ENCODE measurements at places on chromosomes 7 and 10.
A peak's percentile ranks its signal among the peaks of the same experiment; 100 is the strongest.

DNA sequence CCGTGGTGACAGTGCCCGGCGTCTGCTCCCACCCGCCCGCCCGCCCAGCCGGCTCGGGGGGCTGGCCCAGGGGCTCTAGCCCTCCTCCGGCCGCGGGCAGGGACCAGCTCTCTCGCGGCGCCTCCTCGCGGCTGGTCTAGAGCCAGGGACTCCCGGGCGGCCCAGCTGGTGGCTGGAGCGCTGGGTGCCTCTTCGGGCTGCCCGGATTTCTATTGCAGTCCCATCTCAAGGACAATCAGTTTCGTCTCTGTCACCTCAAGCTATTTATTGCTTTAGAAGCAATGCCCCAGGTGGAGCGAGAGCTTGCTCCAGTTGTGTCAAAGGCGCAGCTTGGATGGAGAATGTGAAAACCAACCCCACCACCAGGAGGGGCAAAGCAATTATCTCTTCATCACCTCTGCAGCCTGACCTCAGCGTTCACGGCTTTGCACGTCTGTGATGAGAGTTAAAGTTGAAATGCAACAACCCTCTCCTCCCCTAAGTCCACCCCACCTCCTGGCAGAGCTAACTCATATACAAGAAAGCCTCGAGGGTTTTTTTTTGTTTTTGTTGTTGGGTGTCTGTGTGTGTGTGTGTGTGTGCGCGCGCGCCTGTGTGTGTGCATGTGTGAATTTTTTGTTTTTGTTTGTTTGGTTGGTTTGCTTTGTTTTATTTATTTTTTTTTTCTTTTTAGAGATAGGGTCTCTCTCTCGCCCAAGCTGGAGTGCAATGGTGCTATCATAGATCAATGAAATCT lies at the start of gene ITGA8:
TSS of gene ITGA8 (minus strand) at position 24 of the 736 bp plus-strand sequence. CDS start 151 bp downstream, outside the sequence.
- DNase-seq: no peak

GRCh38 chr10:72079356-72079755 lies 9.0 kb downstream of the SPOCK2 start:
- DNase-seq: no peak

DNA sequence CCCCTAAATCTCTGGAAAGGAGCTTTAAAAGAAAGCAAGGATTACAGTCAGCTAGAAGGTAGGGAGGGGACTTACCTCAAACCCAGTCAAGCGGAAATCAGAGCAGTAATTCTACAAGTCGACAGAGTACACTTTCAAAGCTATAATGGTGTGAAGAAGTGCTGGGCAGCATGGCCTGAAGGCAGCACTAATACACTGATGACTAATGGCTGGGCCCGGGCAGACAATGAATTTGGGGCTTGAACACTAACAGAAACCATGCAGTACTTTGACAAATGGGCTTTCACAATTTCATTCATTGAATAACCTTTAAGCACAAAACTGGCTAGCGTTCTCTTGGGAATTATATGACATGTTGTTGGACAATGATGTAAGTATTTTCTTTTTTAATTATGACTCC lies 4.7 kb downstream of the GLI3 start:
- no peak for DNase-seq

DNA sequence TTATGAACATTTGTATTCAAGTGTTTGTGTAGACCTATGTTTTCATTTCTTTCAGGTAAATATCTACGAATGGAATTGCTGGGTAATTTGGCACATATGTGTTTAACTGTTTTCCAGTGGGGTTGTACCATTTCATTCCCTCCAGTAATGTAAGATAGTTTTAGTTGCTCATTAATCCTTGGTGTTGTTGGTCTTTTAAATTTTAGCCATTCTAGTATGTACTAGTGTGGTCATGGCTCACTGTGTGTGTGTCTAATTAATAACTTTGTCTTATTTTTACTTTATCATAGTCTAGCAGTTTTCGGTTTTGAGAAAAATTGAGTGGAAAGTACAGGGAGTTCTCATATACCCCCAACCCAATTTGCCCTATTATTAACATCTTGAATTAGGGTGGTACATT lies 278.8 kb downstream of the CAMK1D start:
- DNase-seq: no peak

- no peak for DNase-seq
These were observed 385.0 kb downstream of the DPP6 start for GRCh38 chr7:154437234-154437633.

DNA sequence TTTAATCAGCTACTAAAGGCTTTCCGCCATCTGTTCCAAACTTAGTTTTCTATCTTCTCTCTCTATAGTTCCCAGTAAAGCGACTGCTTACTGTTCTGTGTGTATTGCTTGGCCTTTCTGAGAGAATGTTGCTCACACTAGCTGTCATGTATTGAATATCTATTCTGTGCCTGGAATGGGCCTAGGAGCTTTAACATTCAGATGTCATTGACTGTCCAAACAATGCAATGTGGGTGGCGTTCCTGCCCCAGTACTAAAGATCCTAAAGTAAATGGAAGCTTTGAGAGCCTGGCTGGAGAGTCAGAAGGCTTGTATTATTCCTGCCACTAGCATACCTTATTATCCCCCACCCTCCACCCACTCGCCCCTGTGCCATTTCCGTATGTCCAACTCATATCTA lies 163.5 kb downstream of the SDHAF3 start:
- no peak for DNase-seq

- no peak for DNase-seq
These were observed 599.0 kb downstream of the TNS3 start for GRCh38 chr7:46982928-46983327.

- DNase-seq: peak; percentile 13
These were observed 160.0 kb downstream of the SLIT1 start for GRCh38 chr10:97025613-97026242.

DNA sequence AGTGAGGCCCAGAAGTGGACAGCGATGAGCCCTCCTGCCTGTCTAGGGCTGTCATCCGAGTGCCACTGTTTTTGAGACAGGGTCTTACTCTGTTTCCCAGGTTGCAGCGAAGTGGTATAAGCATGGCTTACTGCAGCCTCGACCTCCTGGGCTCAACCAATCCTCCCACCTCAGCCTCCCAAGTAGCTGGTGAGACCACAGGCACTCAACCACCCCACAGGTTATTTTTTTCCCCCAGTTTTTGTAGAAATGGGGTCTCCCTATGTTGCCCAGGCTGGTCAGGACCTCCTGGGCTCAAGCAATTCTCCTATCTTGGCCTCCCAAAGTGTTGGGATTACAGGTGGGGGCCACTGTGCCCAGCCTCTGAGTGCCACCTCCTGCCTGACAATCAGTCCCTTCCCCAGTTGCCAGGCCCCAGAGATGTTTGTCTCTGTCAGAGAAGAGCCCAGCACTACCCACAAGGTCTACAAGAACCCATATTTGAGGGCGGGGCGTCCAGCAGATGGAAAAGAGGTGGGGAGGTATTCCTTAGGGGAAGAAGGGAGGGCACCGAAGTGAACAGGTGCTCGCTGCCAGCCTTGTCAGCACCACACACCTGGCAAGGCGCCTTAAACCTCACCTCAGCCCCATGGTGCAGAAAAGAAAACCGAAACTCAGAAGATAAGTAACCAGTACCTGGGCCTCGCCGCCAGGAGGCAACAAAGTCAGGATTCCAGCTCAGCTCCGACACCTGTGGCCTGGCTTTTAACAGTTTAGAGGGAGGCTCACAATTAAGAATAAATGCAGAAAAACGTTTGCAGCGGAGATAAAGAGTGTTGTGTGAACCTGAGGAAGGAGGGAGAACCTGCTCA lies 77.4 kb upstream of the ANLN start:
- DNase-seq: no peak

- DNase-seq: no peak
These were observed 251.0 kb upstream of the NPSR1 start for GRCh38 chr7:34406848-34407530.

DNA sequence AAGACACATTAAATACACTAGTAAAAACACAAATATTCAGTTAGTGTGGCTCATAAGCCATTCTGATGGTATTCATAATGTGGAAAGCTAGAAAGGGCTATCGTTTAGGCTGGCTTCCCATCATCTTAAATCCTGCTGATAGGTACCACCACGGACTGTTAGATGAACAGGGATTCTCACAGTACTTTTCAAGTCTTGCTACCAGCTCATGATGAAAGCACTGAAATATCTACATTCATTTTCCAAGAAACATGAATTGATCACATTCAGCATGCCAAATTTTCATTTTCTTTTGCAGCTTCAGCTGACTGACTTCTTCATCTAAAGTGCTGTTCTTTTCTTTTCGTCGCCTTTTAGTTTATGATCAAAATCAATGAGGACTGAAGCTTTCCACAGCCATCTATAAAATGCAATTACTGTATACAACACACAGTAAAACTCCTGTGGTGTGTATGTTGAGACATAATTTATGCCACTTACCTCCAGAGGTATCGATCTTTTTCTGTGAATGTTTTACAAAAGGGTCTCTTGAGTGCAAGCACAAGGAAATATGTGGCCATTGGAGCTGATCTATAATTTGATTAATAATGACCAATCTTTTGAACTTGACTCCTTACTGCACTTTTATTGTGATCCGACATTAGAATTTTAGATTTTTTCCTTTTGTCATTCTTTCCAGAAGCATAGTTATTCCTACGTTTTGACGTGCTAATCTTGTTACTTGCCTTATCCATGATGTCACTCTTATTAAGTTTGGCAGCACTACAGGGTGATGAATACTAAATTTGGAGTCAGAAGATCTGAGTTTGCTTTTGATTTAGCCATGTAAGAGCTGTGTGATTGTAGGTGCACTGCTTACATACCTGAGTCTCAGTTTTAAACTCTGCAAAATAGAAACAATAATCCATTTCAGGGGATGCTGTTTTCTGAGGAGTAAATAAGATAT lies 58.4 kb downstream of the NXPH1 start:
- no peak for DNase-seq

- DNase-seq: no peak
These were observed 181.8 kb upstream of the PITRM1 start for GRCh38 chr10:3354174-3354900.
